ENCODE measurements at places on chromosomes 1 and 21.

DNA sequence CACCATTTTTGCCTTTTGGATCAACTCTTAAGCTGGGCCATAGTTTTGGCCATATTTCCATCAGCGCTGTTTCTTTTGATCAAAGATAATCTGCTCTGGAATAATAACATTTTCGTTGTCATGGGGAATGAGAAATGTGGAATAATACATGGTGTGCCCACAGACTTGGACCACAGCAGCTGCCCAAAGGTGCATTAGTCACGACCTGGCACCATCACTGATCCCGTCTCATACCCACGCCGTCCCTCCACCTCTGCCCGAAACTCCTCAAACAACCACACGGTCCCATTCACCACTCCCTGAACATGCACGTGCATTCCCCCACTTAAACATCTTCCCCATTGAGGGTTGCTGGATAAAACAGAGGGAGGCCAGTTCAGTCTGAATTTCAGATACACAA is 76.9 kb downstream of the SLC66A1 start:
- DNase-seq = no peak

GRCh38 chr1:32948905-32949304 is 15.7 kb downstream of the RNF19B start:
- DNase-seq = peak; percentile 18

- DNase-seq = no peak
Observed at GRCh38 chr1:76153841-76154205, 79.3 kb downstream of the ST6GALNAC3 start.

- DNase-seq = no peak
Observed at GRCh38 chr1:81381881-81382280, 418.9 kb upstream of the ADGRL2 start.

DNA sequence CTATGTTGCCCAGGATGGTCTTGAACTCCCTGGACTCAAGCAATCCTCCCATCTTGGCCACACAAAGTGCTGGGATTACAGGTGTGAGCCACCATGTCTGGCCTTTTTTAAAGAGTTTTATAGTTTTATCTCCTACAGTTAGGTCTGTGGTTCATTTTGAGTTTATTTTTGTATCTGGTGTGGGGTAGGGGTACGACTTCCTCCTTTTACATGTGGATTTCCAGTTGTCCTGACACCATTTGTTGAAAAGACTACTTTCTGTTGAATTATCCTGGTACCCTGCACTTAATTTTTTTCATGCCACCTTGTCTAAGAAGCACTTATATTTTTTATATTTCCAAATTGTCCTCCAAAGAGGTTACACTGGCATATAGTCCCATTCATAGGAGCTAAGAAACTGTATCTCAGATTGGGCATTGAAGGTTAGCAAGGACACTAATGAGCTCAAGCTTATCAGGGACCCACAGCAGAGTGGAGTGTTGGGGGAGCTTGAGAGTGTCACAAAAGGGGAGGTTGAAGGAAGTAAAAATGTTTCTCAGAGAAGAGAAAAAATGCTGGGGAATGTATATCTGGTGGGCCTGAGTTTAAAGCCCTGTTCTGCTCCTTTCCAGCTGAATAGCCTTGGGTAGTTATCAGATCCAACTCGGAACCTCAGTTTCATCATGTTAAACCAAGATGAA is 23.4 kb upstream of the MEF2D start:
- no peak for DNase-seq

DNA sequence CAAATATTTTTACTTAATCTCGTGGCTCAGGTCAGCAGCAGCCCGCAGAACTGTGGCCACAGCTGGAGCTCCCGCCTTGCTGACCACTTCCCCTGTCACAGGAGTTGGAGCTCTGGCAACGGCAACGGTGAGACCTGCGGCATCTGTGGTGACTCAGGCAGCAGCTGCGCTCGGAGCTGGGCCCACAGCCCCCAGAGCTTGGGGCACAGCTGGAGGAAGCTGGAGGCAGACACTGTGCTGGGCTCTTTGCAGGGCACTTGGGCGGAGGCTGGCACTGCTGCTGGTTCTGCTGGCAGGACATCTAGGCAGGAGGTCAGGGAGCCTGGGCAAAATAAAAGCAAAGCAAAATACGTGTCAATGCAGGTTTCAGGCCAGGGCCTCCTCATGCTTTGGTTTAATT is at the start of gene LCE3A:
Gene LCE3A, minus strand, starts transcription at position 301 of the 400 bp plus-strand sequence. Its CDS starts 0 bp downstream, at position 301.
- DNase-seq = no peak

GRCh38 chr1:248576260-248576980 is 1.9 kb upstream of the OR2T34 start:
- no peak for DNase-seq

DNA sequence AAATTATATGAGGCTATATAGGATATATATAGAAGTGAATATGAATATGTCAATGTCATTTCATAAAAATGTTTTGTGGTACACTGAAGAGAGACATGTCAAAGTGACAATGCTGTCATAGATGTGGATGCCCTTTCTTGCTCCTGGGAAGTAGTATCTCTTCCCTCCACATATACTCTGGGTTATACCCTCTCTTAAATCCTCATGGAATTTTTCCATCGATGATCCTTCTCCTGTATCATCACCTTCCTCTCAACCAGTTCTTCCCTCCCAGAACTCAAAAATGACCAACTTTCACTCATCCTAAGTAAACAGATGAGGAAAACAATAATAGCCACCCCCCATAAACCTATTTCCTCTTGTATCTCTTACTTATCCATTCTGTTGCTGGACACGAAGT is 351.5 kb downstream of the USP25 start:
- no peak for DNase-seq

GRCh38 chr1:34761176-34761761 is 1.7 kb downstream of the GJB4 start:
- no peak for DNase-seq

DNA sequence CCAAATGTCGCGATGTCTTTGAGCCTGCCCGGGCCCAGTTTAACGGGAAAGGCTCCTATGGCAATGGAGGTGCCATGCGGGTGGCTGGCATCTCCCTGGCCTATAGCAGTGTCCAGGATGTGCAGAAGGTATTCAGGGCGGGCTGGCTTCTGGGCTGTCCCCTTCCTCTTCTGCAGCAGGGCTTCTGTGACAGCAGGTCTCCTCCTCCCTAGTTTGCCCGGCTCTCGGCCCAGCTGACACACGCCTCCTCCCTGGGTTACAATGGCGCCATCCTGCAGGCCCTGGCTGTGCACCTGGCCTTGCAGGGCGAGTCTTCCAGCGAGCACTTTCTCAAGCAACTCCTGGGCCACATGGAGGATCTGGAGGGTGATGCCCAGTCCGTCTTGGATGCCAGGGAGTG is 3.0 kb downstream of the ADPRS start:
- DNase-seq = no peak

- DNase-seq = no peak
Observed at GRCh38 chr1:113805639-113806038, 6.6 kb downstream of the RSBN1 start.

DNA sequence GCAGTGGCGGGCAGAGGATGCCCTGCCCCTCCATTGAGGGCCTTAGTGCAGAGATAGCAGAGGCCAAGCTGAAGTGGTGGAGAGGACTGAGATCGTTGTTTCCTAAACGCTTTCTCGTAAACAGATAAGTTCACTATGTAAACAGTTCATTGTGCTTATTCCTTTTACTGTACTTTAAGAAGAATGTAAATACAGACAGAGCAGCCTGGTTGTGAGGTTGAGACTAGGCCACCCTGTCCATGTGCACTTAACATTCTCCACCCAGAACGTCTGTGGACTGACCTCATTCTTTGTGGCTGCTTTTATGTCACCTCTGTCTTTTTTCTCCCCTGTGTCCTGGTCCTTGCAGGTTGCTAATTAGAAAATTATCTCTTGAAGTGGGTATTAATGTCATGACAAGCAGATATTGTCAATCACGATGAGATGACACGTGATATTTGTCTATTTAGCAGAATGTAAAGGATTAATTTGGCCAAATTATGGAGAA is 8.5 kb downstream of the CENPS start:
- no peak for DNase-seq

GRCh38 chr1:244106837-244107493 is 55.9 kb downstream of the ZBTB18 start:
- no peak for DNase-seq

DNA sequence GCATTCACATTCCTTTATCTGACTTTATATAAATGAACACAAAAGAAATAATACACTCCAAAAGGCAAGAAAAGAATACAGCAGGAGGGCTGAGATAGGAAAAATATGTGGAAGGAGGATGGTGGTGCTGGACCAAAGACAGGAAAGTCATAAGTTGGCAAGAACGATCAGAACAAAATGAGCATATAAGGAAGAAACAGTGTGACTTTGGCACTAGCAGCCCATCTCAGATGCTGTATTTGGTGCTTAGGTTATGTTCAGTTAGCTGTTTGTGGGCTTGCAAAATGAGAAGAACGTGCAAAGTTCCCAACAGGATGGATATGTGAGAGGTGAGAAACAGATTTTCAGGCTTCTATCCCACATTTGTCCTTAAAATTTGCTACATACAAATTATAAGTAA is 719.8 kb upstream of the ADGRL4 start:
- DNase-seq = peak; percentile 8

- no peak for DNase-seq
Observed at GRCh38 chr1:150127464-150127863, 22.3 kb upstream of the PLEKHO1 start.

GRCh38 chr1:202113690-202114300 is 8.9 kb upstream of the GPR37L1 start:
- DNase-seq = no peak
